ENCODE measurements at places on chromosomes 5 and 9. TPM values are rescaled to one million over a fixed set of nuclear protein-coding genes. Genes with fewer than 3 reads are reported as not detected.

- no peak for DNase-seq
Measured at GRCh38 chr9:18297056-18297841, 176.7 kb upstream of the ADAMTSL1 start.

- DNase-seq, result no peak
Measured at GRCh38 chr9:32942755-32943460, 58.5 kb downstream of the APTX start.

DNA sequence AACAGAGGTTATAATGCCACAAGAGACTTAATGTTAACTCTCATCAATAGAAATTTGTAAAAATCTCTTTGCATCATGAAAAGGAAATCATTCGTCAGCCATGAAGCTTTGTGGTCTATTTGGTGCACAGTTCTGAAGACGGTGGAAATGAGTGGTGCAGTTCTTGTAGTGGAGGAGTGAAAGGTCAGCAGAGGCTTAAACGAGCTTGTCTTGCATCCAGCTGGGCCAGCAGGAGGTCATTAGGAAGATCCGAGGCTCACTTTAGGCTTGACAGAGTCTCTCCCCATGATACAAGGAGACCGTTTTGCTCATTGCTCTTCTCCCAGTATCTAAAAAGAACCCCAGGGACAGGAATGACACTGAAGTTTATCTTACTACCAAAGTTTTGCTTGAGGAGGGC, 440.8 kb downstream of the BNC2 start:
- no peak for DNase-seq

DNA sequence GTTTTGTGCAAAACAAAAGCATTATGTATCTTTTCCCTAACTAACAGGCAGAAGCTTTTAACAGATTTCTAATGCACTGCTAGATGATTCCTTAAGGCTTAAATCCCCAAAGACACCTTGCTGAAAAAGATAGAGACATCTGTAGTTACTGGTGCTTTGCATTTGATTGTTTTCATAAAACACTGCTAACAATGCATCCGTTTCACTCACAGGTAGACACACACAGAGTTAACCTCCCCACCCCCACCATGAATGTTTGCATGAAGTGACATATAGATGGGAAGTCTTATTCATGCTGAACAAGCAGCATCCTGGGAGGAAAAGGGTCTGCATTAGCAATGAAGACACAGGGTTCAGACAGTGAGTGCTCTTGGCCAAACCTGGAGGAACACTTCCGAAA, 100.9 kb downstream of the ASTN2 start:
- no peak for DNase-seq

GRCh38 chr5:32223972-32224609, 50.0 kb upstream of the GOLPH3 start:
- DNase-seq, result peak; percentile 62

- no peak for DNase-seq
Measured at GRCh38 chr9:130445268-130445983, 665 bp downstream of the ASS1 start.

DNA sequence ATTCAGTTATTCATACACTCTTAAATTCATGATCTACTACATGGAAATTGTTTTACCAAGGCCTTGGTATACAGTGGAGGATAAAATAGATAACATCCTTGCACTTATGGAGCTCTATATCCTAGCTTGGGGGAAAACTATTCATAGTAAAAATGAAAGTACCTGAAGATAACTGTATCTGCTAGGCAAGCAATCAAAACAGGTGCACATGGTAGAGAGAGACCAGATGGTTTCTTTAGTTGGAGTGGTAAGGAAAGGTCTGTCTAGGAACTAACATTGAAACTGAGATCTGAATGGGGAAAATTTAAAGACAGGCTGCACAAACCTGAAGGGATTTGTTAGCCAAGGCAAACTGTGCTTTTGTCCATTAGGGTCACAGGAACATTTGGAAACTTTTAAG, 11.1 kb upstream of the SLCO4C1 start:
- no peak for DNase-seq

DNA sequence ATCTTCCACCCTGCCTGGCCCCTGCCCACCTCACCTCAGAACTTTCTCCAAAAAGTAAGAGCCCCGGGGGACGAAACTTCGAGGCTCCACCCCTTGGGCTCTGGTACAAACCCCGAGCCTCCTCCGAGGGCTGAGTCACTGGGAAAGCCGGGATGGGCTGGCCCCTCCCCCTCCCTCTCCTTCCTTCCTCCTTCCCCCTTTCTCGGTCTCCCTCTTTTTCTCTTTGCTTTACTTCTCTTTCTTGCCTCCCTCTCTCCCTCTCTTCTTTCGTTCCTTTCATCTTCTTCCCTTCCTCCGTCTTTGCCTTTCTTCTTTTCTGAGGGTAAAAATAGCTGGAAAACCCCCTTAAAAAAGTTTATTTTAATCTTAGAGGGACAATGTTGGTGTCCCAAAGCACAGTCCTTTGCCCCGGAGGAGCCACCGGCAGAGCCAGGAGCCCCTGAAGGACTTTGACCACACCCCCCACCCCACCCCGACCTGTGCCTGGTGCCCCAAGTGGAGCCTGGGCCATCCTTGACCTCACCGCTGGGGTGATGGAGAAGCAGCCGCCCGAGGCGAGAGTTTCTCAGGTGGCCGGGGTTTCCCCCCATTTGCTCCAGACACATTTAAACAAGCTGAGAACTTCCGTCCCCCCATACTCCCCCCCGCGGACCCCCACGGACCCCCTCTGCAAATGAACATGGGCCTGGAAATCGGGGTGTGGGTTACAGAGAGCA, 5.7 kb upstream of the NOTCH1 start:
- DNase-seq, result peak; percentile 53

- no peak for DNase-seq
Measured at GRCh38 chr9:84772511-84772910, 103.0 kb downstream of the NTRK2 start.

- no peak for DNase-seq
Measured at GRCh38 chr5:32586276-32586599, 881 bp downstream of the SUB1 start.

GRCh38 chr5:91139572-91140200, 243.4 kb downstream of the ARRDC3 start:
- no peak for DNase-seq

GRCh38 chr5:36696059-36696673, 89.8 kb downstream of the SLC1A3 start:
- peak; percentile 23 for DNase-seq

DNA sequence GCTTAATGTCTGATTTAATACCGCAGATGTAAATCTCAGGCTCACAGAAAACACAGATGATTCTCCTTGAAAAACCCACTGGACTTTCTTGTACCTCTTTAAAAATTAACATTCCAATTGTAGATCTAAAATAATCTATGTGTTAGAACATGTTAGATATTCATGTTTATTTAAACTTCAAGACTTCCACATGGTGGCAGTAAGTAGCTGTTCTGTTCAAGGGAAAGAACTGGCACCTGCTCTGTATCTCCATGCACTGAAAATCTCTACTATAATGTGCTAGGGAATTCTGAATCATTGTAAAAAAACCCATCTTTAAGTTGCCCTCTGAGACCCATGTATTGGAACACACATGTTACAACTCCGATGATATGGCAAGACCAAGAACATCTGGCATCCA, 366.9 kb downstream of the DMRTA1 start:
- DNase-seq, result peak; percentile 4

DNA sequence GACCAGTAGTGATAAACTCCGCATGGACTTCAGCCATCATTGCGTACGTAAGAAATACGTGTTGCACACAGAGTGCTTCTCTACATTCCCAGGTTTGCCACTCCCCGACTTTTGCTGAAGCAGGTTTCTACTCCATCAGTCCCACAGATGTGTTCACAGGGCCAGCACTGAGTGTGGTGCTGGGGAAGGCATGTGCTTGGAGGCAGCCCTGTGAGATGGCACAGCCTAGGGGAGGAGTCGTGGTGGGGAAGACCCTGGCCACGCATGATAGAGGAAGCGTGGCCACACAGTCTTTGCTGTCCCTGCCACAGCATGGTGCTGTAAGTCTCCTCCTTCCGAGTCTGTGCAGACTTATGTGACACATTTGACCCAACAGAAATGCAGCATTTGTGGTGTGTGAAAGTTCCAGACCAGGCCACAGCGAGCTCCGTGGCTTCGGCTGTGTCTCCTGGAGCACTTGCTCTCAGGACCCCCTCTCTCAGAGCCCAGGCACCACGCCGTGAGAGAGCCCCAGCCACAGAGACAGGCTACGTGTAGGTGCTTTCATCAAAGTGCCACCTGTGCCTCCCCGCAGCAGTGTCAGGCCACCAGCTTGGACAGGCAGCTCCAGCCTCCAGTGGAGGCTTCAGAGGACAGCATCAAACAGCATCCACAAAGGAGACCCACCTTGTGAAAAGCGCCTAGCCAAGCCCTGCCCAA, 197.8 kb downstream of the AUH start:
- DNase-seq, result no peak

DNA sequence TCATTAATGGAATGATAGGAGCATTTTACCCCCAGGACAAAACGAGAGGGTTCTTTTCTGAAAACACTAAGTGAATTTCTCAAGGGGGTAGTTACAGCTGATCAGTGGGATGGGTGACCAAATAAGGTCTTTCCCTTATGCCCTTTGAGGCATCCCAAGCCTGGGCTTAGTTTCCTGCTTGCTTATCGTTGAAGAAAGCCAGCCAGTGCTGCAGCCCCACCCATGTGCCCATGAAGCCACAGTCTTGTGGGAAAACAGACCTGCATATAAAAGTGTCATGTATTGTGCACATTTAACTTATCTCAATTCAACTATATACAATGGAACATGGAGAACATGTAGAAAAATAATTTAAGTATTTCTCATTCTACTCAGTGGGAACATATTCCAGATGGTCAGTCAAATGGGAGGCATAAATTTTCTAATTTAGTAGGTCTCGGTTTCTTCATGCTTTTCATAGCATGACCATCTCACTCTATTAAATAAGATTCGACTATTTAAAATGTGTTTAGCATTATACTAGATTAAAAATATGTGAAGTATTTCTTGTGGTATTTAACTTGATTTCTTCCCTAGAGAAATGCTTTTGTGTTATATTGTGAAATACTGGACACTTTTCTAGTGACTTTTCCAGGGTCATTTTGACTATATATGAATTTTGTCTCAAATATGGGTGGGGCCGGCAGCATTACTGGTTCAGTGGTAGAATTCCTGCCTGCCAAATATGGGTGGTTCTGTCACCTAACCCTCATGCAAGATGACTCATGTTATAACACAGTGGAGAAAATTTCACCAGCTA, 189.7 kb upstream of the SGCD start:
- DNase-seq, result peak; percentile 5

GRCh38 chr5:176632745-176633144, 2.3 kb downstream of the EIF4E1B start:
- DNase-seq, result no peak

RASGEF1C gene
- not detected for total RNA-seq

DOK3 gene
- 0.72 TPM for total RNA-seq

FOXD4L3 gene
- not detected for total RNA-seq

PPP3R2 gene
- not detected for total RNA-seq

SGCD gene
- total RNA-seq, result not detected

FASTKD3 gene
- 5.1 TPM for total RNA-seq

SEMA5A gene
- total RNA-seq, result 0.57 TPM

PIP5KL1 gene
- total RNA-seq, result 6.2 TPM

STPG3 gene
- total RNA-seq, result not detected

NCS1 gene
- 69.6 TPM for total RNA-seq

NOL6 gene
- 15.8 TPM for total RNA-seq

ADAMTS19 gene
- total RNA-seq, result not detected

CXCL14 gene
- total RNA-seq, result not detected

PLGRKT gene
- 34.5 TPM for total RNA-seq

TNFSF15 gene
- 0.98 TPM for total RNA-seq

FIBCD1 gene
- 33.0 TPM for total RNA-seq

PAIP2 gene
- 41.9 TPM for total RNA-seq

PALM2AKAP2 gene
- 0.14 TPM for total RNA-seq

Data from Caki2 (cell line).